ENCODE measurements at places on chromosomes 6 and 20.
A peak's percentile ranks its signal among the peaks of the same experiment; 100 is the strongest.

DNA sequence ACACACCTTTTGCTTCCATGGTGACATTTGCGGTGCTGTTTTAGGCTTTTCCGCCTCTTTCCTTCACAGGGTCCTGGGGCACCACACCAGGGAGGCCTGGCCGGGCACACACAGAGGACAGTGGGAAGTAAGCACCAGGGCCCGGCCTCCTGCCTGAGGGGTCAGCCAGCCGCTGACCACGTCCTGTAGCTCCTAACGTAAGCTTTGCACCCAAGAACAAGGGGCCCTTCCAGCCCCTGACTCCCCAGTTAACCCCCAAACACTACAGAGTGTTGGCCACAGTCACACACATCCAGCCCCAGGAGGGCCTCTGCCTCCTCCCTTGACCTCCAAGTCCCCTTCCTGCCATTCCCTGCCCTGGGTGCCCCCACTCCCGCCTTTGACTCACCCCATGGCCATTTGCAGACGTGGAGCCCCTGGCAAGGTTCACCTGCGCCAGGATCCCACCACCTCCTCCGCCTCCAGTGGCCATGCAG, 54.7 kb downstream of the YTHDF1 start:
- DNase-seq = no peak

DNA sequence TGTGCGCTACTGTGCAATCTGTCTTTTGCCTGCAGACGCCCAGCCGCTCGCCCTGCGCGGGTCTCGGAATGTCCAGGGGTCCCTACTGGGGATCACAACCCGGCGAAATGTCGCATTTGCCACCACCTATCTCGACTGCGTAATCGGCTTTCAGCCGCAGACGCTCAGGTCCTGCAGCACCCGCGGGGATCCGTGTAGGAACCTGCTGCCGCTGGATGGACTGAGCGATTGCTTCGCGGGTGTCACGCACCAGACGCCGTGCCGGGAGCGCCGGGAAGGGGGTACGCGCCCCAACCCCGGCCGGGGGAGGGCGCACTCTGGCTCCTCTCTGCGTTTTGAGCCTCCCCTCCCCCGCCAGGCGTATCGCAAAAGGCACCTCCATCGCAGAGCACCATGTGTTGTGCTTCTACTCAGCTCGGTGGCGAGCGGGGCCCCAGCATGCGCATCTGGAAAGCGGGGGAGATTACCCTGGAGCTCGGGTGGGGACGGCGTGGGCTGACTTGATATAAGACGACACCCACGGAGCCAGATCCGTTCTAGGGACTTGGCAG, 747 bp upstream of the PTPRA start:
- DNase-seq = peak; percentile 40

GRCh38 chr6:6590530-6590929, 2.0 kb downstream of the LY86 start:
- DNase-seq = no peak

GRCh38 chr6:75563032-75563431, 38.6 kb upstream of the SENP6 start:
- DNase-seq = peak; percentile 45

GRCh38 chr20:20407891-20408805, 40.2 kb downstream of the INSM1 start:
- peak; percentile 6 for DNase-seq

GRCh38 chr6:169255643-169256042, 2.0 kb upstream of the THBS2 start:
- no peak for DNase-seq
